ENCODE measurements at places on chromosomes 13 and 19.

DNA sequence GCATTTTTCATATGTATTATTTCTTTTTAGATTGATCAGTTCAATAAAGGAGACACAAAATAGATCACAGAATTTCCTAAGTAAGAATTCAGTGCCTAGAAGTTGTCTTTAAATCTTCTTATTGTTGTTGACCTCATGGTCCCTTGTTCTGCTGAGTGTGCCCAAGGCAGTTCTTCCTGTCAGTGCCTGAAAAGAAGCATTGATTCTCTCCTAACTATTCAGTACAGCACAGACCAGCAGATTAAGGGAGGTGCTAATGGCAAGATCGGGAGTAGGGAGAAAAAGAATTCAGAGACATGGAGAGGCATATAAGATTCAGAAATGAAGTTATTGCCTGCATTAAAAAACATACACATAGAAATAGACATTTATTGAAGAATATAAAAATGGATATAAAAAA, 180.5 kb upstream of the PCDH9 start:
- no peak for DNase-seq

- peak; percentile 5 for DNase-seq
Observed at GRCh38 chr13:78241278-78241919, 322.8 kb upstream of the EDNRB start.

GRCh38 chr19:40005691-40006272, 8.9 kb downstream of the ZNF546 start:
- DNase-seq = no peak

DNA sequence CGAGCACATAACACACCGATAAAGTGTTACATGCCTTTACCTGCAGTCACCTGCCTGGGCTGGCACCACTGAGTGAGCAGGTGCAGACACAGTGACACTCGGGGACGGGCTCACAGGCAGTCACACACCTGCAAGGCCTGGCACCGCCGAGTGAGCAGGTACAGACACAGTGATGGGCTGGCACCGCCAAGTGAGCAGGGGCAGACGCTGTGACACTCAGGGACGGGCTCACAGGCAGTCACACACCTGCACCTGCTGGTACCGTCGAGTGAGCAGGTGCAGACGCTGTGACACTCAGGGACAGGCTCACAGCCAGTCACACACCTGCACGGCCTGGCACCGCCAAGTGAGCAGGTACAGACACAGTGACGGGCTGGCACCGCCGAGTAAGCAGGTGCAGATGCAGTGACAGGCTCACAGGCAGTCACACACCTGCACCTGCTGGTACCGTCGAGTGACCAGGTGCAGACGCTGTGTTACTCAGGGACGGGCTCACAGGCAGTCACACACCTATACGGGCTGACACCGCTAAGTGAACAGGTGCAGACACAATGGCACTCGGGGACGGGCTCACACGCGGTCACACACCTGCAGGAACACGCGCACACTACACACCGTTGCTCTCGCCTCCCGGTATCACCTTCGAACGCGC, 470 bp downstream of the ZNF835 start:
- no peak for DNase-seq

GRCh38 chr13:85148009-85148408, 651.2 kb downstream of the SLITRK6 start:
- DNase-seq = no peak

- no peak for DNase-seq
Observed at GRCh38 chr13:75146436-75146835, 335.5 kb downstream of the TBC1D4 start.

- DNase-seq = no peak
Observed at GRCh38 chr19:30256496-30256850, 115.7 kb upstream of the ZNF536 start.
